ENCODE measurements at places on chromosomes 12 and 14.

DNA sequence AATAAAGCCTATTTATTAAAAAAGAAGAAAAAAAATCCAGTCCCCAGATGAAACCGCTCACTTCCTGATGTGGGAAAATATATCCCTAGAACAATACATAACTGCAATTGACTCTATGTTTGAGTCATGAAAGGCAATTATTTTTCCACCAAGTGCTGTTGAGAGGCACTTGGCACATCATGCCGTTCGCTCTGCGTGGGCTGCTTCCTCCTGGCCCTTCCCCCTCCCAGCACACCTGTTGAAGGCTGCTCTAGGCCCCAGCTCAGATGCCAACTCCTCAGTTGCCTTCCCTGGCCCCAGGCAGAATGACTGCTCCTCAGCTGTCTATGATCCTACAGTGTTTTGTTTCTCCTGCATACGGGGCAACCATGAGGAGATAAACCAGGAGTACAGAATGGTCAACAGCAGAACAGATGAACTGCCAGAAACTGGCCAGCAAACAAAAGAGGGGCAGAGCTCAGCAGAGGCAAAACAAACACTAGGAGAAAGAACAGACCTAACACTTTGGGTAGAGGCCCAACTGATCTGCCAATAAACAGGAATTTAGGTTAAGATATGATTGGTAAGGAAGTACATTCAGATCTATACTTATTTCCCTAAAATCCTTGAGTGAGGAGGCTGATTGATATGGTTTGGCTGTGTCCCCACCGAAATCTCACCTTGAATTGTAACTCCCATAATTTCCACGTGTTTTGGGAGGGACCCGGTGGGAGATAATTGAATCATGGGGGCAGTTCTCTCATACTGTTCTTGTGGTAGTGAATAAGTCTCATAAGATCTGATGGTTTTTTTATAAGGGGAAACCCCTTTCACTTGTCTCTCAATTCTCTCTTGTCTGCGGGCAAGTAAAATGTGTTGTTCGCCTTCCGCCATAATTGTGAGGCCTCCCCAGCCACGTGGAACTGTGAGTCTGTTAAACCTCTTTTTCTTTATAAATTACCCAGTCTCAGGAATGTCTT, 58.6 kb downstream of the SLC38A1 start:
- peak; percentile 60 for DNase-seq

- no peak for DNase-seq
These were observed 4.7 kb upstream of the IPO8 start for GRCh38 chr12:30700216-30700900.

- DNase-seq = no peak
These were observed 65.1 kb upstream of the FBXO21 start for GRCh38 chr12:117255386-117255785.

GRCh38 chr14:100994756-100995330, 91.3 kb upstream of the RTL1 start:
- DNase-seq = no peak

DNA sequence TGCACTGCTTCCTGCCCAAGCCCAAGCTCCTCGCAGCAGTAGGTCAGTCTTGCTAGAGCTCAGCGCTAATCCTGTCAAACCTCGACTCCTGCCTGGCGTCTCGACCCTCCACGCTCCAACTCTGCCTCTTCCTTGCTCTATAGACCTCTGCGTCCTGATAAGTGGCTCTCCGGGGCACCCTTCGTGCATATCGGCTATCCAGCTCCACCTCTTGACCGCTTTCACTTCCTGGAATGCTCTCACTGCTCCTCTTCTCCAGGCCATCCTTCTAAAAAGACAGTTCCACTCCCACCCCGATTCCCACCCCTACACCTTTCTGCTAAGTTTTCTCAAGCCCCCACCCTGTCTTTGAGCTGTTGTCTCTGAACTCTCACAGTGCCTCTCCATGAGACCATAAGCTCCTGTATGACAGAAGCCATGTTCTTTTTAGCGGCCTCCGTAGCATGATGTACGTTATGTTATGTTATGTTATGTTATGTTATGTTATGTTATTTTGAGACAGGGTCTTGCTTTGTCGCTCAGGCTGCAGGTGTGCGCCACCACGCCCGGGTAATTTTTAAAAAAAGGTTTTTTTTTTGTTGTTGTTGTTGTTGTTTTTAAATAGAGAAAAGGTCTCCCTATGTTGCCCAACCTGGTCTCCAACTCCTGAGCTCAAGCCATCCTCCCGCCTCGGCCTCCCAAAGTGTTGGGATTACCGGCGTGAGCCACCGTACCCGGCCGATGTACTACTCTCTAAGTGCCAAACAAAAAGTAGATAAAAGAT, 601 bp downstream of the COX14 start:
- no peak for DNase-seq

DNA sequence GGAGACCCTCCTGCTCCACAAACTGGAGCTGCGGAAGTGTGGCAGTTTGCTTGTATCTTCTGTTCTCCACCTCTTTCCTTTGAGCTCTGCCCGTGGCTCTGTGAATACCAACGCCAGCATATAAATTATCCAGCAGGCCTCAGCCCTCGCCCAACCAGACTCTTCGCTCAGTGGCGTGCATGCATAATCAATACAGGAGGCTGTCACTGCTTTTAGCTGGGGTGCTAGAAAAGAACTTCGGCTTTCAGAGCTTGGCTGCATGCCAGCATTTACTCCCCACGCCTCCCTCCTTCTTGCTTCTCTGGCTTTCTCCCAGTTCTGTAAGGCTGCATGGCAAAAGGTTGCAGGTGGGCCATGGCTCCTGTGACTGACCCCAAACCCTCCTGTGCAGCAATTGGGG, 26.9 kb downstream of the NRXN3 start:
- DNase-seq = no peak

- no peak for DNase-seq
These were observed 115.7 kb downstream of the BEGAIN start for GRCh38 chr14:100471441-100472093.

- no peak for DNase-seq
These were observed 59.5 kb downstream of the ARID2 start for GRCh38 chr12:45789025-45789424.

DNA sequence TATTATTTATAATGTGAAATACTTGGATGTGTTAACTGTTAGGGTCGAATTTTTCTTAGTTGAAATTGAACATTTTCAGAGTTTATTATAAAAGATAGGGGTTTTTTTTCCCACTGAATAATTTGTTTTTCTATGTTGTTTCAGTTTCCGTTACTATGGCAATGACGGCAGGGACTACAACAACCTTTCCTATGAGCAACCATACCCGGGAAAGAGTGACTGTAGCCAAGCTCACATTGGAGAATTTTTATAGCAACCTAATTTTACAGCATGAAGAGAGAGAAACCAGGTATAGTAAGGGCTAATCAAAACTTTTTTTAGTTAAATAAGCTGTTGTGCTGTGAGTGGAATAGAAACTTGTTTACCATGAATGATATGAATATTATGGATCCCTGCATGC, 35.1 kb upstream of the BMAL2 start:
- no peak for DNase-seq

GRCh38 chr12:65430571-65431306, 152.3 kb downstream of the MSRB3 start:
- DNase-seq = no peak

- DNase-seq = no peak
These were observed 3.9 kb upstream of the GTSF1 start for GRCh38 chr12:54477259-54477658.

DNA sequence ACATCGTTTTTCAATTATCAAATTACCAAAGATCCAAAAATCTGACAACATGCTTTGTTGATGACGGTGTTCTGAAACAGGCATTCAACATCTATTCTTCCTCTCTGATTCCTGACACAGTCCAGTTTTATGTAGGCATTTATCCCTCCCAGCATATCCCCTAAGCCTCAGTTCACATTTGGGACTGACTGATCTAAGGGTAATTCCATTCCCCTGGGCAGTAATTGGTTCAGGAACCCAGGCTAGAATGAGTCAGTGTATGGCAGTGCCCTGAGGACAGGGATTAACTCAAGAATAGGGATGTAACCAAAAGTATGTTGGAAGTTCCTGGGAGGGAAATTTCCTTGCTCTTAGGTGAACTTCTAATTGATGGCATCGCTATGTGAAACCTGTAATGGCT, 10.3 kb upstream of the PCNX1 start:
- DNase-seq = no peak

- DNase-seq = no peak
These were observed 29.4 kb downstream of the RIN3 start for GRCh38 chr14:92542766-92543554.

Data from activated naive CD8-positive, alpha-beta T cell treated with anti-CD3 and anti-CD28 coated beads, Interleukin-2, amount 50 U/mL, for 16 hours (primary cell).